ENCODE measurements at places on chromosomes 5 and 9. TPM values are rescaled to one million over a fixed set of nuclear protein-coding genes. Genes with fewer than 3 reads are reported as not detected.

PCDHA1 gene
- total RNA-seq, result 2.5 TPM

PFN3 gene
- not detected for total RNA-seq

IRX2 gene
- total RNA-seq, result not detected

STKLD1 gene
- 0.41 TPM for total RNA-seq

OR1K1 gene
- total RNA-seq, result not detected

UGCG gene
- 53.5 TPM for total RNA-seq

TMEM215 gene
- not detected for total RNA-seq

GAS1 gene
- 1.4 TPM for total RNA-seq

FIBCD1 gene
- 1.1 TPM for total RNA-seq

RNF183 gene
- not detected for total RNA-seq

IL5 gene
- total RNA-seq, result not detected

GMCL2 gene
- not detected for total RNA-seq

FOXD4L5 gene
- not detected for total RNA-seq

JAKMIP2 gene
- 2.6 TPM for total RNA-seq

UAP1L1 gene
- 4.8 TPM for total RNA-seq

OLFM1 gene
- 0.13 TPM for total RNA-seq

SAPCD2 gene
- 26.8 TPM for total RNA-seq

PCSK5 gene
- 0.53 TPM for total RNA-seq

TRAF2 gene
- 23.1 TPM for total RNA-seq

IL3 gene
- total RNA-seq, result not detected

PSIP1 gene
- total RNA-seq, result 147 TPM

PCDHGC5 gene
- total RNA-seq, result 1.1 TPM

PSD2 gene
- not detected for total RNA-seq

TEK gene
- 0.30 TPM for total RNA-seq

ABLIM3 gene
- 3.5 TPM for total RNA-seq

SLC25A2 gene
- total RNA-seq, result not detected

FRRS1L gene
- not detected for total RNA-seq

ADCY2 gene
- total RNA-seq, result 0.69 TPM

MEIKIN gene
- total RNA-seq, result not detected
